Skin of body (tissue), 3 donors: ENCODE measurements at places on chromosomes 5 and 9. TPM values are rescaled to one million over a fixed set of nuclear protein-coding genes. Genes with fewer than 3 reads are reported as not detected.

Gene LRRC8A
- total RNA-seq: 27.5 TPM

Gene JAKMIP2
- 0.49 TPM for total RNA-seq

Gene CNTLN
- total RNA-seq: 18.6 TPM

Gene NR2F1
- 4.8 TPM for total RNA-seq

Gene CCL27
- total RNA-seq: 7.6 TPM

Gene SLC46A2
- total RNA-seq: 1.2 TPM

Gene FGFR4
- total RNA-seq: 6.4 TPM

Gene SH3GL2
- 0.20 TPM for total RNA-seq

Gene C8G
- not detected for total RNA-seq

Gene RASEF
- 4.9 TPM for total RNA-seq

Gene PCDHA11
- 0.39 TPM for total RNA-seq

Gene PCDHGB5
- 8.0 TPM for total RNA-seq

Gene FCN2
- total RNA-seq: 0.39 TPM

Gene SCGB3A2
- not detected for total RNA-seq

Gene SUSD3
- total RNA-seq: 3.0 TPM

Gene OBP2A
- not detected for total RNA-seq

Gene TRPM6
- 2.3 TPM for total RNA-seq

Gene CEP78
- total RNA-seq: 22.7 TPM

Gene RUFY1
- total RNA-seq: 47.9 TPM

Gene DEPDC1B
- 6.7 TPM for total RNA-seq

Gene ADRA1B
- total RNA-seq: 0.79 TPM

Gene PCDHGA8
- 3.3 TPM for total RNA-seq

Gene PRRC1
- total RNA-seq: 59.0 TPM

Gene TLN1
- total RNA-seq: 93.7 TPM

Gene GFI1B
- 0.59 TPM for total RNA-seq

Gene STX17
- 40.2 TPM for total RNA-seq

Gene QSOX2
- 7.8 TPM for total RNA-seq

Gene SLC1A3
- total RNA-seq: 61.1 TPM

Gene MCIDAS
- total RNA-seq: not detected

Gene NPR3
- 33.7 TPM for total RNA-seq

Gene CDX1
- 0.49 TPM for total RNA-seq

Gene PCDHA2
- 0.20 TPM for total RNA-seq

Gene KLF9
- total RNA-seq: 10.3 TPM

Gene CXCL14
- 288 TPM for total RNA-seq

Gene PIGO
- total RNA-seq: 10.0 TPM

Gene PCDHGA9
- total RNA-seq: 4.2 TPM

Gene PDE6A
- total RNA-seq: not detected

Gene PCDHB14
- 3.8 TPM for total RNA-seq

Gene ADAMTSL2
- total RNA-seq: 1.5 TPM

Gene FBLL1
- total RNA-seq: 0.79 TPM

Gene ADGRD2
- total RNA-seq: not detected

Gene TMEM232
- 3.7 TPM for total RNA-seq

Gene PTGER4
- 15.3 TPM for total RNA-seq

Gene NDUFA8
- total RNA-seq: 27.1 TPM

Gene CCDC152
- 3.1 TPM for total RNA-seq
